Activated CD8-positive, alpha-beta T cell treated with anti-CD3 and anti-CD28 coated beads for 36 hours (primary cell): ENCODE measurements at places on chromosomes 12 and 14. TPM values are rescaled to one million over a fixed set of nuclear protein-coding genes. Genes with fewer than 3 reads are reported as not detected.
A peak's percentile ranks its signal among the peaks of the same experiment; 100 is the strongest.

GRCh38 chr14:90522571-90523191 lies 125.9 kb downstream of the CALM1 start:
- no peak for DNase-seq

GRCh38 chr14:28756884-28757570 lies 9.6 kb upstream of the FOXG1 start:
- DNase-seq: peak; percentile 22

DNA sequence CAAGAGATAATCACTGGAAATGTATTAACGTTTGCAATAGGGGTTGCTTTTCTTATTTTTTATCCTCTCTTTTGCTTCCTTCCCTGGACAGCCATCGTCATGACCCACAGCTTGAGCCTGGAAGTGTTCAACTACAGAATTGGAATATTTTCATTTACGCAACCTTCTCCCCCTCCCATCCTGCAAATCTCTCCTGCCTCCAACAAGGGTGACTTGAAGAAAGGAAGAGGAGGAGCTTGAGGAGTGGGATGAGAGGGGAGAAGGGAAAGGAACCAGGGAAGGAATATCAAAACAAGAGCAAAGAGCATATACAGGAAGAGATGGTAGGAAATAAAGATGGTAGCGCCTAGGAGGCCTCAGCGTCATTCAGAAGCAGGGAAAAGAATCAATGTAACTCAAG lies 1.6 kb upstream of the MANSC4 start:
- DNase-seq: no peak

DNA sequence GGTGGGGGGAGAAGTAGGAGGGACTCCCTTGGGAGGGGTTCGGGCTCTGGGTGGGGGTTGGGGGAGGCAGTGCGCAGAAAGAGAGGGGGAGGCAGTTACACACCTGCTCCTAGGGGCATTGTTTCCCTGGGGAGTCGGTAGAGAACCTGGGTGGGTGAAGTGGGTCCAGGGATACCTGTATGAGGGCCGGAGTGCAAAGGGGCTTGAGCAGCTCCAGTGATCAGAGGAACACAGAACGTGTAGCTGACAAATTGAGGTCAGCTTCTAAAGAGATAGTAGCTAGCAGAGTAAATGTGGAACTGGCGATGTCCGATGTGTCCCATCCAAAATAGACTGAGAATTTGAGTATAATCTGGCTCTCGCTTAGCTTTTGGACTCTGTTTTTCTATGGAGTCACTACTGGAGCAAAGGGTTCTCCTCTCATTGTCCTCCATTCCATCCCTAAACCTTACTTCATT lies 502 bp downstream of the SMARCD1 start:
- no peak for DNase-seq

DNA sequence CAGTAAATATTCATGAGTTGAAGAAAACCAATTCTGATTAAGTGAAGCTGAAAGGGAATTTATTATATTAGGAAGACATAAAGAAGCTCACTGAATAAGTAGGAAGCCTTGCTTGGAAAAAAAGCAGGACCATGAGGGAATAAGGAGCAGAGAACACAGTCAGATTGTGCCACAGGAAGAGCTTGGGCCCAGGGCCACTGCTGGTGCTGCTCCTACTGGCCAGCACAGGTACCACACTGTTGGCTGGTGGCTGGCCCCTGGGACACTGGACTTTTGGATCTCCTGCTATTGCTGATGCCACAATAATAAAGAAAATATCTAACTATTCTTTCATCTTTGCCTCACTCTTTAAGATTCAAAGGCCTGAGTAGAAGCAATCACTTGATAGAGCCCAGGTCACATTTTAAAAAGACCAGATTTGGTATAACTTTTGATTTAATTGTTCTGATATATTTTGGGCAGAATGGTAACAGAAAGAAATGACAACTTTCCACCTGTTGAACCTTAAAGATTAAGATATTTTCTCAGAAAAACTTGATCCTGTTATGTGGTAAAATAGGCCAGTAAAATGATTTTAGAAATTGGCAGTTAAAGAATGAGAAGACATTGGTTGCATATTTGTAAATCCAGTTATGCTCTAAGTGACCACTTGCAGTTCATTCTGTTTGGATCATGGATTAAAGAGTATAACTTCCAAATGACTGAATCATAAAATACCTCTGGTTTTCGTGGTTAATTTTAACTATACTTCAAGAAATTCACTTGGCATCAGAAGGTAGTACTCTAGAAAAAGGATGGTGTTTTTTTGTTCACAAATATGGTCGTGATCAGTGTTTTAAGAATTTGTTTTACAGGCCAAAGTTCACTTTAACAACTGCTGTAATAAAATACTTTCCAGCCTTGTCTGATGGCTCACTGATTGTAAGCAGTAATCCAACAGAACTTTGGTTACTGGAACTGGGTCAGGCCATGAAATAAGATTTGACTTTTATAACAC lies 68.3 kb downstream of the DERA start:
- peak; percentile 13 for DNase-seq

The LTB4R2 gene
- 9.6 TPM for total RNA-seq

The ASCL1 gene
- not detected for total RNA-seq

GRCh38 chr14:94906991-94907587 lies 137.2 kb upstream of the GSC start:
- no peak for DNase-seq
